ENCODE measurements at places on chromosomes 6 and 20.
A peak's percentile ranks its signal among the peaks of the same experiment; 100 is the strongest.

- no peak for DNase-seq
These were observed 240.7 kb downstream of the RNGTT start for GRCh38 chr6:88722686-88723085.

DNA sequence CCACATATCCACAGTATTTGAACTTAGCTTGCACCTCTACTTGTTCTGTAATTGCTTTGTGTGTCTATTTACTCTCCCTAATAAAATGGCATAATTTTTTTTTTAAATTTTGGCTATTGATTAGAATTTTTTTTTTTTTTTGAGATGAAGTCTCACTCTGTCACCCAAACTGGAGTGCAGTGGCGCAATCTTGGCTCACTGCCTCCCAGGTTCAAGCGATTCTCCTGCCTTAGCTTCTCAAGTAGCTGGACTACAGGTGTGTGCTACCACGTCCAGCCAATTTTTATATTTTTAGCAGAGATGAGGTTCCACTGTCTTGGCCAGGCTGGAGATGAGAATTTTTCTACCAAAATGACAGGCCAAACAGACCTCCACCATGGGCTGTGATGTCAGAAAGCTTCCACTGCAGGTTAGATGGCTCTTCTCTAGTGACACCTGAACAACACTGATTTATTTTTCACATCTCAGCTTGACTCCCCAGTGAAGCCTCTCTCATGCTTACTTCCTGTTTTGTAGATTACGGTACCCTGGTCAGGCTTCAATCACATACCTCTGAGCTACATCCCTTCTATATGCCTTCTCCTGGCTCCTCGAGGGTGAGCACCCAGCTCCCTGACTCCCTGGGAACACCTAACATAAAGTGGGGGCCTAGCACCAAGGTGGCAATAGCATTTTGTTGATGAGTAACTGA is 112.8 kb downstream of the ARHGAP18 start:
- no peak for DNase-seq

- no peak for DNase-seq
These were observed 308.9 kb upstream of the JAG1 start for GRCh38 chr20:10982692-10983091.

- no peak for DNase-seq
These were observed 32.8 kb downstream of the GSS start for GRCh38 chr20:34922654-34923381.

DNA sequence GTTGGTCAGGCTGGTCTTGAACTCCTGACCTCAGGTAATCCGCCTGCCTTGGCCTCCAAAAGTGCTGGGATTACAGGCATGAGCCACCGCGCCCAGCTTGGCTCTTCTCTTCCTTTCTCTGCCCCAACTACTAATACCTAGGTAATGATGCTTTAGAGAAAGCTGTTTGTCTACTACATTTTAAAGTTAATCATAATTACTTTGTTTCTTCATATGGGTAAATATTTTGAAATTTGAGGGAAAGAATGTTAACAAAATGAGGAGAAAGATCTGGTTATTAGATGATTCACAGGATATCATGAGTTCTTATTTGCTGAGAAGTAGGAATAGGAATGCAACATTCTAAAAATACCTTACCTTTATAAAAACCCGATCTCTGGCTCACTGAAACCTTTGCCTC is 18.4 kb upstream of the PTPRK start:
- DNase-seq: no peak

DNA sequence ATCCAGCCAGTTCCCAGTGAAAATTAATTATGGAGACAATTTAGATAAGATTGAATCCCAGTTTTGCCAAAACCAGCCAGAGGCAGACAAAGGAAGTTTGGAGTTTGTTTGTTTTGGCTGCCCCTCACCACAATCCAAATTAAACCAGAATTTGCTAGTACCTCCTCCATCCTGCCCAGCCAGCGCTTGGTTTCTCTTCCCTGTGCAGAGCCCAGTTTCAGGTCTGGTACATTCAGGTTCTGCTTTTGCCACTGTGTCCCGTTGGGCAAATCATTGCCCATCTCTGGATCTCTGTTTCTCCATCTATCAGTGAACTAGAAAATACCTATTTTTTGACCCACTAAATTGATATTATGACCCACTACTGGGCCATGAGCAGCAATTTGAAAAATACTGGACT is 26.4 kb downstream of the FOXP4 start:
- DNase-seq: no peak

- DNase-seq: no peak
These were observed 8.7 kb downstream of the RNF24 start for GRCh38 chr20:4006640-4007039.

GRCh38 chr6:156957931-156958547 is 180.9 kb downstream of the ARID1B start:
- no peak for DNase-seq

GRCh38 chr20:63335711-63336110 is 25.4 kb downstream of the CHRNA4 start:
- DNase-seq: no peak

DNA sequence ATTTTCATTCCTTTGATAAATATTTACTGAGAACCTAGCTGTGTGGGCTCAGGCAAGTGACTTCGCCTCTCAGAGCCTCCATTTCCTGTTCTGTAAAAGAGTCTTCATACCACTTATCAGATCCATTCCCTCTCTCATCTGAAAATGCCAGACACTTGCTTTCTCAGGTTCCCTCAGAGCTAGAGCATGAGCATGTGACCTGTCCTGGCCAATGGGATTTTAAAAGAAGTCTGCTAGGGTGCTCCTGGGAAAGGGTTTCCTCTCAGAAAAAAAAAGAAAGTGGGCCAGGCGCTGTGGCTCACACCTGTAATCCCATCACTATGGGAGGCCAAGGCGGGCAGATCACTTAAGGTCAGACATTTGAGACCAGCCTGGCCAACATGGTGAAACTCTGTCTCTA is 5.3 kb downstream of the KCNB1 start:
- no peak for DNase-seq

GRCh38 chr6:24480705-24481104 is 8.7 kb downstream of the GPLD1 start:
- no peak for DNase-seq

- no peak for DNase-seq
These were observed 369.4 kb downstream of the UTRN start for GRCh38 chr6:144654506-144654905.

DNA sequence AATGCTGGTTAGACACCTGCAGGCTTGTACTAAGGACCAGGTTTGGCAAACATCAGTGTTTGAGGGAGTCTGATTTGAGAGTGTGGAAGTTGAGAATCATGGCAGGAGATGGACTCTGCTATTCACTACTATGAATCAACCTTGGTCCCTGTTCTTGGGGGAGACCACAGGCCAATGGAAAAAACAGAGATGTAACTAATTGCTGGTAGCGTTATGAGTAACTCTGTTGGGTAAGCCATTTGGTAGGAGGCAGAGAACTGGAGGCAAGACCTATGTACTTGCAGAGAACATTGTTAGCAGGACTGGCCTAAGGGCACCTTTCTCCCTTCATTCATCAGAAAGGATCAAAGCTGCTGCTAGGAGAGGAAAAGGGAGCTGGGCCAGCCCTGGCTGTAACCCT is 8.3 kb upstream of the WFDC2 start:
- DNase-seq: no peak

- DNase-seq: no peak
These were observed 18.0 kb downstream of the KLHL31 start for GRCh38 chr6:53647462-53648094.

GRCh38 chr6:169420912-169421543 is 167.4 kb upstream of the THBS2 start:
- DNase-seq: no peak

- no peak for DNase-seq
These were observed 62.6 kb upstream of the PMEPA1 start for GRCh38 chr20:57772349-57772964.

DNA sequence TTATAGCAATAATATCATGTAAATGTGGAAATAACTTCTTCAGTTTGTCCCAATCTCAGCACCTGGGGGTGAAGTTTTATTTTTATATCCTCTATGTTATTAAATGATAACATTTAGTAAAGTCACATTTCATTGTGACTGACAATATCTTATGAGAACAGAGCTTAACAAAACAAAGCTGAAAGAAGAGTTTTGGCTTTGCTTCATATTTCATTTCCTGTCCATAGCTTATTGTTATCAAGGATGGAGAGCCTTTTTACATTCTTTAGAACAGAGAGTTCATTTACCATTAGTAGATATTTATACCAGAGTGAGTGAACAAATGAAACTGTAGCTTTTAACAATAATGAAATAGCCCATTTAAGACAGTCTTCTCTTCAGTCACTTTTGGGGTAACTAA is 231.9 kb upstream of the SGK1 start:
- DNase-seq: no peak

GRCh38 chr6:138970159-138970558 is 17.9 kb downstream of the REPS1 start:
- DNase-seq: no peak

GRCh38 chr6:131741688-131742393 is 31.0 kb upstream of the CTAGE9 start:
- DNase-seq: no peak

- DNase-seq: no peak
These were observed 102.3 kb downstream of the HIVEP2 start for GRCh38 chr6:142842418-142843261.

- no peak for DNase-seq
These were observed at the start of gene IPCEF1 for GRCh38 chr6:154356690-154357089. IPCEF1 (minus strand) TSS chr6:154356803; CDS start chr6:154265947, 90,856 bp downstream.

DNA sequence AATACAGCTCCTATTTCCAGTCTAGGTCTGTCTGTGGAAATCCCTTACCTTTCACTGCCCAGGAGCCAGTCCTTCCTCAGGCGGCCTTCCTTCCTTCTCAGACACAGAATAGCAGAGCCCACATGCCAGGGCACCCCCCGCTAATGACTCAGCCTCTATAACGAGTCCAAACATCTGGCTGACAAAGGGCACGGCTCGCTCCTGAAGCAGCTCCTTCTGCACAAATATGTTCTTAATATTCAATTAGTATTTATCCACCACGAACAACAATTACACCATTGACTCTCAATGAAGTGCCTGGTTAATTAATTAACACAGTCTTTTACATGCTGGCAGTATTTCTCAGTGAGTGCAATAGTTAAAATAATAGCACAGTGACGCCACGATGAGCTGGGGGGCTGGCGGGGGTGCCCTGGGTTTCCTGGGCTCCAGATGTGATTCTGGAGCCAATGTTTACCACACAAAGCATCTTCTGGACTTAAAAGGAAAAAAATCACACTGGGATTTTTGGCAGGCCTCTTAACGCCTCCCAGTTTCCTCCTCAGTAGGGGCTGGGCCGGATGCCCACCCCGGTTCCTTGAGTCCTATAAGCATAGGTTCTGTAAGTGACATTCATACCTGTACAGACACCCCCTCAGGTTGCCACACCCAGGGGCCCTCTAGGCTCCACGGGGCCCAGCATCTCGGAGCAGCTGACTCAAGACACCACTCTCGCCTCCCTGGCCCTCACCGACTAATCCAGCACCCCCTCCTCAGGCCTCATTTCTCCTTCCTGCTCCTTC is 158.6 kb upstream of the MLN start:
- DNase-seq: no peak

GRCh38 chr6:117463762-117464665 is 18.5 kb upstream of the DCBLD1 start:
- DNase-seq: no peak

GRCh38 chr20:48758206-48758820 is 69.5 kb downstream of the PREX1 start:
- DNase-seq: no peak

GRCh38 chr20:50715694-50716093 is 15.7 kb upstream of the PARD6B start:
- no peak for DNase-seq

DNA sequence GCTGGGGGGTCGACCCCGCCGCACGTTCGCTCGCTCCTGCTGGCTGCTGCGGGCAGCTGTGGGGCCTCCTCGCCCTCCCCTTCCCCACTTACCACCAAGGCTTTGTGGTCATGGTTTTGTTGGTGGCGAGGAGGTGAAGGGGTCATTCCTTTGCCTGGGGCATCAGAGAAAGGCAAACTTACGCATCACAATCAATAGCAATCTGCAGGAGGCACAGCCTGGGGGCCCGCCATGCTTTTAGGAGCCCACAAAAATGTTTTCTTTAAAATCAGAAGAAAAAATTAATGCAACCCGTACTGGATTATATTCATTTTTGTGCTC is 137.0 kb downstream of the IMPG1 start:
- no peak for DNase-seq

DNA sequence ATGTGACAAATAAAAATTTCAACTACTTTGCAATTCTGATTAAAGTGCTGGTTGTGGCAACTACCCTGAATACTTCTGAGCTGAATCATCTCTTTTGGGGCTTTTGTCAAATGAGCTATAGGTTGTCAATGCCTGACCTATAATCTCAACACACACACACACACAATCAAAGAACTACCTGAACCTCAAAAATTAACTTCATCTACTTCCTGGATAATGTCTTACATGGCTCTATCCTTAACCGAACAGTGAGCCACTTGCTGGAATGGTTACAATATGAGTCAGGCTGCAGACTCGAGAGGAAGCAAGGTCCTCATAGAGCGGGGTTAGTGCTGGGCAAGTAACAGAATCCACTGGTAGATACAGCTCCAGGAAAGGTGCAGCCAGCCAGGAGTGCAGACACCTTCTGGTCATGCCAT is 70.6 kb upstream of the DST start:
- DNase-seq: no peak

GRCh38 chr6:39102071-39102820 is 12.7 kb downstream of the SAYSD1 start:
- DNase-seq: no peak

GRCh38 chr20:4373454-4373853 is 348.3 kb upstream of the PRND start:
- DNase-seq: no peak

- DNase-seq: no peak
These were observed 45.1 kb downstream of the RNASET2 start for GRCh38 chr6:166911248-166911677.

GRCh38 chr6:153449279-153449678 is 318.2 kb upstream of the RGS17 start:
- no peak for DNase-seq

DNA sequence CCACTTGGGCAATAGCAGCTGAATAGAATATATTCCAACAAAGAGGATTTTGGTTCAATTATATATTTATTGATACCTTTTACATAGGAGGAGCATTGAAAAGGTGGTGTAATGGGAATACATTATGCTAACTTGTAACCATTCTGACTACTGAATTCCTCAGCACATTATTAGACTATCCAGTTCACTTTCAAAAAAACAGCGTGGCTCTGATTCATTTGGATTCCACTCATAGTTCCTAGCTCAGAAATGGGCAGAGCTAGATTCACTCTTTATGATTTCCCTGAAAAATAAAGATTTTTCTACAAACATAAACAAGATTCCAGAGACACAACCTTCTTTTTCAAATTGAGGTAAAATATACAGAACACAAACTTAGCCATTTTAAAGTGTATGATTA is 9.2 kb upstream of the TRERF1 start:
- no peak for DNase-seq

DNA sequence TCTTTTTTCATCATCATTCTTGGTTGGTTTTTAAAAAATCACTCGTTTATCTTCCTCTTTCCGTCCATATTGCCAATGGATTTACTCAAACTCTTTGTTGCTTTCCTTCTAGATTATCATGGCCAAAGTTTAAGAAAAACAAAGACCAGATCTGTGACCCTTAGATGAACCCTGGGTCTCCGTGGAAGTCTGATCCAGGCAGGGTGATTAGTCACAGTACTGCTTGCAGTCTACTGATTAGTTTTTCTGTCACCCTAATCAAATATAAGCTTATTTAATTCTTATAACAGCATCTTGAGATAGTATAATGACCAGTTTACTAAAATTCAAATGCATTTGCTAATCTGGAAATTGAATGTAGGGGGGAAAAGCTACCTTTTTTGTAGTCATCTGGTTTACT is 6.0 kb upstream of the SMIM28 start:
- DNase-seq: no peak

GRCh38 chr6:168122011-168122410 is 43.0 kb upstream of the FRMD1 start:
- DNase-seq: peak; percentile 13

All from D341Med (cell line).